ENCODE measurements at places on chromosomes 1 and 21. TPM values are rescaled to one million over a fixed set of nuclear protein-coding genes. Genes with fewer than 3 reads are reported as not detected.

The WNT3A gene
- 0.53 TPM for total RNA-seq

GRCh38 chr1:27099135-27099586 lies 55.8 kb downstream of the SLC9A1 start:
- no peak for DNase-seq

DNA sequence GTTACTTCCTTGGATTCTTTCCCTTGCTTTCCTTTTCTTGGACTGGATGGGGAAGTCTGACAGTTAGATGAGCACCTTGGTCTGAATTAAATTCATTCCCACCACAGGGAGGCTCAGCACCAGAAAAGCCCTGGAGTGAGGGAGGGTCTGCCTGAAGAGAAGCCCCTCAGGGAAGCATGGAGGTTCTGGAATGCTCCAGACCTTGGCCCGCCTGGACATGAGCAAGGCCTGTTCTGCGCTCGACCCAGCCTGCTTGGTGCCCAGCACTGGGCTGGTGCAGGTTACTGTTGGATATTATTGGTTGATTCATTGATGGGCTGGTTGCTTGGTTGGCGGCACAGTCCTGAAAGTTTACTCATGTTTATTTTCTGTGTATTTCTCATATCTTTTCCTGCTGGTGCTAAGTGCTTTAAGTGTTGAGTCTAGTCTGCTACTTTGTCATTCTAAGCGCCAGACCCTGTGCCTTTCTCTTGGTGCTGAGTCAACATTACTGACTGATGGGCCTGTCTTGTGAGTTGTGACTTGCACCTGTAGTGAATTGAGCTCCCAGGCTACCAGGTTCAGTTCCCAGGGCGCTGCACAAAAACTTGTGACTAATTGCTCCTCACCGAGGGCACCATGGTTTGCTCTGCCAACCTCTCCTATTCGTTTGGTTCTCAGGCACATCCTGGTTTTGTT lies 538.5 kb downstream of the KIF26B start:
- DNase-seq: no peak

- DNase-seq: peak; percentile 47
Measured at GRCh38 chr21:41877901-41878830, 978 bp downstream of the PRDM15 start.

GRCh38 chr1:6188466-6188865 lies 8.3 kb upstream of the CHD5 start:
- no peak for DNase-seq

- no peak for DNase-seq
Measured at GRCh38 chr1:90729504-90730242, 12.6 kb upstream of the BARHL2 start.

Measured in PC-9 (cell line).